Activated CD4-positive, alpha-beta T cell treated with anti-CD3 and anti-CD28 coated beads for 48 hours (primary cell): ENCODE measurements at places on chromosomes 4 and X.

DNA sequence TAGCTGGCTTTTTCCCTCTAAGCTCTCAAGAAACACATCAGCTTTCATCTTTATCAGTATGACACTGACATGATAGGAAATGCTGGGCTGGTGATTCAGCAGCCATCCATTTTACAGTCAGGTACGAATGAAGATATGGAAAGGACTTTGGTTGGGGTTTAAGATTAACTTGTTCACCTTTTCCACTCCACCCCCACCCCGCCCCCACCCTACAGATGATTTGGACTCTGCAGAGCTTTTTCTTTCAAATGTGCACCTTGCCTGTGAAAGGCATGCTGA is 132.6 kb downstream of the AKAP4 start:
- DNase-seq, result peak; percentile 5

- no peak for DNase-seq
Observed at GRCh38 chr4:109554971-109555370, 5.1 kb upstream of the MCUB start.

DNA sequence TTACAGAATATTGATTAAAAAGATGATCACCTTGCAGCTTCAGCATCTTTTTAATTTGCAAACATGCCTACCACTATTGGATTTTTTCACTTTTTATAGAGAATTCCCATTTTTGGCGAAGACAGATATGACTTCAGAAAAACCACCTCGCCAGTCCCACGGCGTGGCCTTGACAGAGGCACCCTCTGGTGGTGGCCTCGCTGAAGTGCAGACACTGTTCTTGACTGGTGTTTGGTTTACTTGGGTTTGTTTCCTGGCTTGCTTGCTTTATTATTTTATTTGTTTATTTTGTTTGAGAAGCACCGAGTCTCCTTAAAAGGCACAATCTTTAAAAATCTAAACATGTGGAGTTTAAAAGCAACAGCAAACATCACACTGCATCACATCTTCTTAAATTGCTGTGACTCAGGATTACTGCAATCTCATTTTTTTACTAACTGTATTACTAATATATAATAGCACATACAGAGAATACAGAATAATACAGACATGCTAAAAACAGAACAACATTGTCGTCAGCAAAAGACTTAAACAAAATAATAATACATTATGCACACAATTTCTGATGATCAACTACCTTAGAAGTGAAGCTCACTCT is 13.1 kb upstream of the AMTN start:
- DNase-seq, result peak; percentile 66

- DNase-seq, result no peak
Observed at GRCh38 chr4:140529434-140529833, 5.5 kb downstream of the ELMOD2 start.

- no peak for DNase-seq
Observed at GRCh38 chrX:100924375-100924774, 4.3 kb downstream of the XKRX start.

GRCh38 chr4:40196724-40197281 is at the start of gene RHOH:
Gene RHOH, plus strand, starts transcription at chr4:40197031. Its CDS starts 46,356 bp downstream, at chr4:40243387.
- DNase-seq, result peak; percentile 83

DNA sequence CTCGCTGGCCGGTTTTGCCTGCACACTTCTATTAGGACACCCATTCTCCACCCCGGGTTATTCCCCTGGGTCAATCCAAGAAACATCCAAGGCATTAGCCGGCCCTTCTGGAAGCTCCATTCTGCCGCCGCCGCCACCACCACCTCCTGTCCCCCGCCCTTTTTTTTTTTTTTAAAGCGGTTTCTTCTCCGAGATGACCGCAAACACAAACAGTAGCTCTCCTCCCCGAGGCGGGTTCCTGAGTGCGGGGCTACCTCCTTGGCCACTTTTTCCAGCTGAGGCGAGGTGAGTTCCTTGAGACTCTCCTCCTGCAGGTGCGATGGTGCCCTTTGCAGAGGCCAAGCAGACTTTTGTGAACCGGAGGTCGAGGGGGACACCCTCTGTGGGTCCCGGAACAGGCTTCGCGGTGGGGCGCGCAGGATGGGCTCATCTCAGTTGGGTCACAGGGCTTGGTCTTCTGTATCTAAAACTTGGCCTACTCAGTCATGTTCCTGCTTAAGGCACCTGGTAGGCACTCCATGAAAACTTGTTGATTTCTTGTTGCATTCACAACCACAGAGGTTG is 930 bp downstream of the NWD2 start:
- no peak for DNase-seq

DNA sequence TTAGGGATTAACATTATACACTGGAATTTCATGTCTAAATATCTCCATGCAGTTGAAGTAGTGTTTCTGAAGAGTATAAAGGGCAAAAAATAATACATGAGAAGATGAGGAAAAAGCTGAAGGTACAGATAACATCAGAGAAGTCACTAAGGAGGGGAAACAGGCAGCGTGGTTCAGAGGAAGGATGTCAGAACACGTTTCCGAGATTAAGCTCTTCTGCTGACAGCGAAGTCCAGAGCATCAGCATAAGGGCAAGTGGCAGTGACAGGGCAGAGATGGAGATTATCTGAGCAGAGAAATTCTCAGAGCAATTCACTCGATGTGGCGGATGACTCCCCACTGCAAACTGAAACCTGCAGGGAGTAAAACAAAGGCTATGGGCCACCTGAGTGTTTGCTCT is 443.2 kb upstream of the FRG1 start:
- no peak for DNase-seq

GRCh38 chrX:134875671-134876070 is 115.1 kb upstream of the SMIM10 start:
- no peak for DNase-seq

DNA sequence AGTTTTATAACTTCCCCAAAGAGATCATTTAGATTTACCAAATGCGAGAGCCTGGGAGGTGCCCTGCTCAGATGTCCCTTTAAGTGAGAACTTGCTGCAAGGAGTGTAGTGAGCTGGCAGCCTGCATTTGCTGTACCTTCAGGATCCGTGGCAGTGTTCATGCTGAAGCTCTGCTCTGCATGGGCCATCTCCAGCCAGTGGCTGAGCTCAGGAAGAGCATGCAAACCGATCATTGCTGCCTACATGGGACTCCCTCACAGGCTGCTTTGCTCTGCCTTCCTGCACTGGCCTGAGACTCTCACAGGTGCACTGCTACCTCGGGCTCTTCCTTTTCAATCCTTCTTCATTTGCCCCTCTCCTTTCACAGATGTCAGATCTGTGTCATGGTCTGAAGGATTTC is 152.0 kb upstream of the SFRP2 start:
- DNase-seq, result no peak

DNA sequence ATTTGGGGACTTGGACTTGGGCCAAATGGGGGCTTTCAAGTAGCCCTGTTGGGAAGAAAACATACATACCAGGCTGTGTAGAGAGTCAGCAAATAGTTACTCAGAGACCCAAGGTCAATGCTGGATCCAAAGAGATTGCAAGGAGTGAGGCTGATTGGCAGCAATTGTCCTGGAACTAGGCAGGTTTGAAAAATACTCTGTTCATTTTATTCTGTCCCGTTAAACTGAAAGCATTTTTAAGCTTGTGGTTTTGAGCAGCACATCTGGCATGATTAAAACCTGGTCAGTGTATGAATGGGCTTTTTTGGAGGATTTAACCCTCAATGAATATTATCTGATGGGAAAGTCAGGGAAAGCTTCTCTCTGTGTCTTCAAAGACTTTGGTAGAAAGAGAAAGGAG is 294.3 kb upstream of the BOD1L1 start:
- DNase-seq, result no peak

GRCh38 chr4:111991163-111991562 is 154.1 kb upstream of the FAM241A start:
- no peak for DNase-seq

- DNase-seq, result no peak
Observed at GRCh38 chrX:130578906-130579305, 177.1 kb downstream of the RBMX2 start.

- no peak for DNase-seq
Observed at GRCh38 chr4:56708146-56708545, 27.1 kb upstream of the HOPX start.

DNA sequence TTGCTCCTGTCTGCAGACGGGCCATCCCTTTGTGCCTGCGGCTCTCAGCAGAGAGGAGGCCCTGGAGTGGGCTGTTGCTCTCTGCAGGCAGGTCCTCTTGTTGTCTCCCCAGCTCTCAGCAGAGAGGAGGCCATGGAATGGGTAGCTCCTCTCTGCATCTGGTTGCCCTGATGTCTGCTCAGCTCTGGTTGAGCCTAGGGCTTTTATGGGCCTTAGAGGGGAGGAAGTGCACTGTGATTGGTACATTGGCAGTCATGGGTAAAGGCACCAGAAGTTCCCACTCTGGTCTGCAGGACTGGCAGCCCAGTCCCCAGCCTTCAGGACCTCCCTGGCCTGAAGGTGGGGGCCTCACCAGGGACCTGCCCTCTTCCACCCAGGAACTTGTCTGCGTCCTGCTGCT is 21.5 kb downstream of the SPON2 start:
- DNase-seq, result no peak

GRCh38 chr4:14653338-14653737 is 348.9 kb upstream of the CPEB2 start:
- DNase-seq, result no peak

DNA sequence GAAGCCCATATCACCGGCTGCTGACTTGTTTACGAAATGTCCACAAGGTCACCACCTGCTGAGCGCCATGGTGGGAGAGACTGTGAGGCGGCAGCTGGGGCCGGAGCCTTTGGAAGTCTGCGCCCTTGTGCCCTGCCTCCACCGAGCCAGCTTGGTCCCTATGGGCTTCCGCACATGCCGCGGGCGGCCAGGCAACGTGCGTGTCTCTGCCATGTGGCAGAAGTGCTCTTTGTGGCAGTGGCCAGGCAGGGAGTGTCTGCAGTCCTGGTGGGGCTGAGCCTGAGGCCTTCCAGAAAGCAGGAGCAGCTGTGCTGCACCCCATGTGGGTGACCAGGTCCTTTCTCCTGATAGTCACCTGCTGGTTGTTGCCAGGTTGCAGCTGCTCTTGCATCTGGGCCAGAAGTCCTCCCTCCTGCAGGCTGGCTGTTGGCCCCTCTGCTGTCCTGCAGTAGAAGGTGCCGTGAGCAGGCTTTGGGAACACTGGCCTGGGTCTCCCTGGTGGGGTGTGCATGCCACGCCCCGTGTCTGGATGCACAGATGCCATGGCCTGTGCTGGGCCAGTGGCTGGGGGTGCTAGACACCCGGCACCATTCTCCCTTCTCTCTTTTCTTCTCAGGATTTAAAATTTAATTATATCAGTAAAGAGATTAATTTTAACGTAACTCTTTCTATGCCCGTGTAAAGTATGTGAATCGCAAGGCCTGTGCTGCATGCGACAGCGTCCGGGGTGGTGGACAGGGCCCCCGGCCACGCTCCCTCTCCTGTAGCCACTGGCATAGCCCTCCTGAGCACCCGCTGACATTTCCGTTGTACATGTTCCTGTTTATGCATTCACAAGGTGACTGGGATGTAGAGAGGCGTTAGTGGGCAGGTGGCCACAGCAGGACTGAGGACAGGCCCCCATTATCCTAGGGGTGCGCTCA is 8.7 kb upstream of the MSANTD1 start:
- no peak for DNase-seq
